ENCODE measurements at places on chromosomes 5 and 9.

GRCh38 chr5:1141834-1142233 is 30.0 kb upstream of the SLC12A7 start:
- DNase-seq: no peak

- DNase-seq: no peak
Observed at GRCh38 chr9:134130503-134131375, 5.1 kb upstream of the WDR5 start.

DNA sequence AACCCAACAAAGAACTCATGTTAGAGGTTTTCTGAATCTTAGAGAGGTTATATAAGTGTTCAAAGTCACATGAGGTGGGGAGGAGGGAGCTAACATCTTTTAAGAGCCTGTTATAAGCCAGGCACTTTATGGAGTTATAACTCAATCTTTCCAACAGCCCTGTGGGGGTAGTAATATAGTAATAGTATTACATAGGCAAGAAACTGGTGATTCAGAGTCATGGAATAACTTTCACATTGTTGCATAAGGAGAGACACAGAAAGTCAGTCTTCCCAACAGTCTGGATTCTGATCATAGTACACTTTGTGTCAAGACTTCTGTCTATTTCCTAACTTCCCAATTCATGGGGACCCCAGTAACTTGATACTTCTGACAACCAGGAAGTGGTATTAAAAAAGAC is 89.2 kb downstream of the ACER2 start:
- no peak for DNase-seq

- no peak for DNase-seq
Observed at GRCh38 chr5:26415987-26416779, 622.2 kb downstream of the CDH9 start.

GRCh38 chr9:136982232-136983051 is at the start of gene LCNL1:
Gene LCNL1, plus strand, starts transcription at chr9:136982993. Its CDS starts 594 bp downstream, at chr9:136983587.
- peak; percentile 78 for DNase-seq

GRCh38 chr9:12681620-12682019 is 11.6 kb upstream of the TYRP1 start:
- no peak for DNase-seq

GRCh38 chr5:141851195-141851874 is 26.9 kb downstream of the PCDH1 start:
- DNase-seq: no peak

- DNase-seq: no peak
Observed at GRCh38 chr5:151912360-151912759, 12.3 kb downstream of the GLRA1 start.

DNA sequence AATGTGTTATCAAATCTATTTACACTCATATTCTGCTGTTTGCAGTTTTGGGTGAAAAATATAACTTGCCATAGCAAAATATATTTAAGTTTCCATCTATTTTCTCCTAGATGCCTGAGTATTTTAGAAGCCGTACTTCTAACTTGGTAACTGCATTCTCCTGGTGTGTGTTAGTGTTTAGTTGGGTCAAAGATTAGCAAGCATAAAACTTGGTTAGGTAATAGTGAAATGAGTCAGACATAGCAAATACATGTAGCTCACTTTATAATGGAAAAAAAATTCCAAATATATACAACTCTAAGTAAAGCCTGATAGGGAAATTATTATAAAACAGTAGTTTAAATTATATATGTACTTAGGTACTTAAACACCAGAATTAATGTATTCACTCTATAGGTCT is 640.7 kb upstream of the ST8SIA4 start:
- DNase-seq: no peak

GRCh38 chr9:127570533-127571111 is 41.5 kb upstream of the STXBP1 start:
- peak; percentile 21 for DNase-seq

DNA sequence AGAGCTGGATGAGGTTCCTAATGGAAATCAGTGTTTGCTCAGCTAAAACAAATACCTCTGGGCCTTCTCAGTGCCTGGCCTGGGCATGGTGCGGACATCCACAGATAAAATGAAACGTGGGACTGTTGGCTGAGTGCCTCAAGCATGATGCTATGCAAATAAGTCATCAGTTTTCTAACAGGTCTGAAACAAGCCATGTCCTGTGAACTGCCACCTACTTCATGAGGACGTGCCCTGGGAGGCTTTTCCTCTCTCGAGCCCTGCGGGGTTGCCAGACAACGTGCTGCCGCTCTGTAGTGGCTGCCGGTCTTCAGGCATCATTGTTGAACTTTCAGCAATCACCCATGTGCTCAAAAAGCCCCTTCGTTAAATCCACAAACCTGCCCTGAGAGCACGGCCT is 240.4 kb upstream of the IRX2 start:
- no peak for DNase-seq

GRCh38 chr9:68721666-68722330 is 16.8 kb downstream of the PIP5K1B start:
- DNase-seq: no peak

GRCh38 chr5:30878296-30878695 is 315.2 kb upstream of the CDH6 start:
- DNase-seq: no peak

GRCh38 chr5:38453506-38453905 is 102.9 kb downstream of the LIFR start:
- no peak for DNase-seq

- DNase-seq: no peak
Observed at GRCh38 chr5:9707732-9708462, 77.7 kb upstream of the TAS2R1 start.

- DNase-seq: no peak
Observed at GRCh38 chr9:86039991-86040860, 59.1 kb downstream of the GOLM1 start.

DNA sequence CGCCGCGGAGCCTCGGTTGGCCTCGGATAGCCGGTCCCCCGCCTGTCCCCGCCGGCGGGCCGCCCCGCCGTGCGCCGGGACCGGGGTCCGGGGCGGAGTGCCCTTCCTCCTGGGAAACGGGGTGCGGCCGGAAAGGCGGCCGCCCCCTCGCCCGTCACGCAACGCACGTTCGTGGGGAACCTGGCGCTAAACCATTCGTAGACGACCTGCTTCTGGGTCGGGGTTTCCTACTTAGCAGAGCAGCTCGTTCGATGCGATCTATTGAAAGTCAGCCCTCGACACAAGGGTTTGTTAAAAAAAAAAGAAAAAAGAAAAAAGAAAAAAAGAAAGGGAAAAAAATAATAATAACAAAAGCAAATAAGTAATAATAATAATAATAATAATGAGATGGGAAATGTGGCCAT is 112.8 kb downstream of the GCNT1 start:
- no peak for DNase-seq

- peak; percentile 32 for DNase-seq
Observed at GRCh38 chr5:132491368-132492364, 1.1 kb upstream of the IRF1 start.

DNA sequence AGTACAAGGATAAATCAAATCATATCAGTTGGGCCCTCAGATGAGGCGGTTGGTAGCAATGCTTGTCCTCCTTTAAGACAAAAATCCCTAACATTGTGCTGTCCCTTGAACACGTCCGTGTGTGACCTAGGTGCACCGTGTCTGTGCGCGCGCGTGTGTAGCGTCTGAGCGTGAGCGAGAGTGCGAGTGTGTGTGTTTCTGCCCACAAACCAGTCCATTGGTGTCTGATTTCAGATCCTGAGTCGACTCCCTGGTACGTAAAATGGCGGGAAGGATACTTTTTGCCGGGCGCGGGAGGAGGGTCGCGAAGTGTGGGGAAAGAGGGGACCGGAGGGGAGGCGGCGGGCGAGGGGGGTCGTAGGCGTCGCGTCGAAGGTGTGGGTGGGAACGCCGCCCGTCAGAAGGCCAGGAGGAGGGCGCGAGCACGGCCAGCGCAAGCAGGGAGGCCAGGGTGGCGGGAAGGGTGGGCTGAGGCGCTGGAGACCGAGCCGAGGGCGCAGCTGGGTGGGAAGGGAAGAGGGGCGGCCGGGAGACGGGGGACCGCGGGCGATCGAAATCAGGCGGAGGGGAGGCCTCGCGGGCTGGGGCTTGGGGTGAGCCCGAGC is 8.9 kb downstream of the OTP start:
- no peak for DNase-seq

- DNase-seq: no peak
Observed at GRCh38 chr9:27489087-27489876, 34.8 kb upstream of the IFNK start.

- DNase-seq: no peak
Observed at GRCh38 chr9:118578467-118578866, 790.8 kb downstream of the BRINP1 start.

DNA sequence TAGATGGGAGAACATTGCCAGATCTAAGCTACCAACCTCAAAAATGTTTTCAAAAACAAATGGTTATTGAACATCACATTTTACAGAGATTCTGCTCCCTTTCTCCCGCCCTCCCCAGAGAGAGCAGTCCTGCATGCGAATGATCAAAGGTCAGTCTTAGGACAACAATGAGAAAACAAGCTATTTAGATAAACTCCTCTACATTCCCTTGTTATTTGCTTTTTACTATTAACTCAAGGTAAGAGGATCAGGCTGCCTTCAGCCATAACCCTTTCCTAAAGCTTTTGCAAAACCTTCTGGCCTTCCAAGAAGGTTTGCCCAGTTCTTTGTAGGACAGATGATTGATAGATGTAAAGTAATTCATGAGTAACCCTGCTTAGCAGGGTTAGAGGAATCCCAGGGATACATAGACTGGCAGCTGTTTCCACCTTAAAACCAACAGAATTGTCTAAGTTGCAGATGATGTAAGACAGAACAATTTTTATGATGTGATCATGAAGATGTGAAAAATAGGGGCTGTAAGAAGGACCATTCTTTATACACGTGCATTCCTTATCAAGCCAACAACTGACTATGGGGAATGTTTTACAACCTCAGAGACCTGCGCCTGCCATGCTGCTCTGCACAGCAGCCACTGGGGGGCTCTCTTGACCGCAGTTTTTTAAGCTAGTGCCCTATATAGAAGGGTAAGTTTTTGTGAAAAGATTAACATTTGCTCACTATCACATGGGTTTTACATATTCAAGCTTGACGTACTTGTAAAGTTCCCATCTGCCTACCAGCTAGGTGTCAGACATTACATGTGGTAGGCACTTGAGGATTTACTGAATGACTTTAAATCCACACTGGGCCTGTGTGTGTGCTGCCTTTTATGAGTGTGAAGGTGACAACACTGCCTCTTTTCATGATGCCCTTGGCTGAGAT is 2.3 kb upstream of the ZNF782 start:
- DNase-seq: peak; percentile 69

DNA sequence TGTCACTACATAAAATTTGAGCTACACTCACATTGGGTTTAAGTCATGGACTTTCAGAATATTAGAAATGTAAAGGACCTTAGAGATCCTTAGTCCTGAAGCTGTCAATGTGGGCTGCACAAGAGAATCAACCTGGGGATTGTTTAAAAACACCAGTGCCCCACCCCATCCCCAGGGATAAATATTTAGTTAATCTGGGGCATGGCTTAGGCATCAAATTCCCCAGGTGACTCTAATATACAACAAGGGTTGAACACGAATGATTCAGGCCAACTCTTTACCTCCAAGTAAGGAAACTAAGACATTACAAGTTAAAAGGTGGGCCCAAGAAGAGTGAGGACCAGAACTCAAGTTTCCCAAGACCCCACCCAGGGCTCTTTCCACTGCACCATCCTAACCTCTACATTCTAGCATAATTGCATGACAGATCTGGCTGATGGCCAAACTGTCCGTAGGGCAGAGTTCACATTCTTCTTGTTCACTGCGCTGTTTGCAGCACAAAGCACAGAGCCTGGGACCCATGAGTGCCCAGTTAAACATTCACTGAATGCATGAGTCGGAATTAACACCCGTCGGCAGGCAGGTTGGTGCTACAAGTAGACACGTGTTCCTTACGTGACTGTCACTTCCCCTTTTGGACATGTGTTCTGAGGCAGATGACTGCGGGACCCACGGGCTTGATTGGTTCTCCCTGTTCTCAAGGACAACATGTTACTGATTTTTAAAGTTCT is 25.2 kb downstream of the CYFIP2 start:
- DNase-seq: no peak

DNA sequence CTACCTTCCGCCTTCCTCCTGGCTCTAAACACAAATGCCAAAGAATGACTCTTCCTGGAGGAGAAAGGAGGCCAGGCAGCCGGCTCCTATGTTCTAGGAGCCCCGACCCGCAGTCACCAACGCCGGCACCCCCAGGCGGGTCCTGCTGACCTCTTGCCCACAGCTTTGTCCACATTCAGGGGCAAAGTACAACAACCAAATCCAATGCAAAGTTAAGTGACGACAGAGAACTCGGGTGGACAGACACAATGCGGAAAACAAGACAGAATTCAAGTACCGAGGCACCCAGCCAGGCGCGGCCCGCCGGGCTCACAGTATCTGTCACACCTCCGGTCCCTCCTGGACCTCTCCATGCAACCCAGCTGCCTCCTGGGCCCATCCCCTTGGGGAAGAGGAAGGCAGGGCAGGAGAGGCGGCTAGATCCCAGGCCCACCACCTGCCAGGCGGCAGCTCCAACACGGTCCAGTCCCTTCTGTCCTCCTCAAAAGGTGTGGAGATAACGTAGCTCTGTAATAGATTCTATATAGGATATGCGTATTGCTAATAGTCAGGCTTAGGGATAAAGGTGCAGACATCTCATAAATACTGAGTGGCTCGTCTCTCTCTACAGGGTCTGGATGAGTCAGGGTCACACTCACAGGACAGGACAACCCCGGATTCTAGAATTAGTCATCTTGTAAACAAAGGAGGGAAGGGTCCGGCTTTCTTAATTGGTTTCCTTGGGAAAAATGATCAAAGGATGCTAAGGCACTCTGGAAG is 46.9 kb upstream of the UBAC1 start:
- no peak for DNase-seq

DNA sequence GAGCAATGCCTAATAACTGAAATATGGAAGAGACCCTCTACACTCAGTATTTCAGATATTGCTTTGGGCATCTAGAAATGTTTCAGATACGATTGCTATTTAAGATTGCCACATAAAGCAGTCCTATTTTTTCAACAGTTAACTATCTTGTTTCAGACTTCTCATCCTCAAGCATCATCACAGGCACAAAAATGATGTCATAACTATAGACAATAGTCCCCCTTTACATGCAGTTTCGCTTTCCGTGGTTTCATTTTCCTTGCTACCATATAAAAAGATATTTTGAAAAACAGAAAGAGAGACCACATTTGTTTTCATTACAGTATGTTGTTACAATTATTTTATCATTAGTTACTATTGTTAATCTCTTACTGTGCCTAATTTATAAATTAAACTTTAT is 347.4 kb downstream of the NDUFS4 start:
- DNase-seq: no peak

DNA sequence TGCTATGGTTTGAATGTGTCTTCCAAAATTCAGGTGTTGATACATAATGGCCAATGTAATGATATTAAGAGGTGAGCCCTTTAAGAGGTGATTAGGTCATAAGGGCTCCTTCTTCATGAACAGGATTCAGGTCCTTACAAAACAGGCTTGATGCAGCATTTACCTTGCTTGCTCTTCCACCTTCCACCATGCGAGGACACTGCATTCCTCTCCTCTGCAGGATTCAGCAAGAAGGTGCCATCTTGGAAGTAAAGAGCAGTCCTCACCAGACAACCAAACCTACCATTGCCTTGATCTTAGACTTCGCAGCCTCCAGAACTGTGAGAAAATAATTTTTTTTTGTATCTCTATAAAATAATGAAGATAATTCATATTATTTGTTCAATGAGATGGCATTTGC is 314.0 kb upstream of the SMARCA2 start:
- DNase-seq: no peak

- DNase-seq: no peak
Observed at GRCh38 chr5:135208555-135208902, 174.5 kb upstream of the PITX1 start.
